ENCODE measurements at places on chromosomes 11 and 22.

DNA sequence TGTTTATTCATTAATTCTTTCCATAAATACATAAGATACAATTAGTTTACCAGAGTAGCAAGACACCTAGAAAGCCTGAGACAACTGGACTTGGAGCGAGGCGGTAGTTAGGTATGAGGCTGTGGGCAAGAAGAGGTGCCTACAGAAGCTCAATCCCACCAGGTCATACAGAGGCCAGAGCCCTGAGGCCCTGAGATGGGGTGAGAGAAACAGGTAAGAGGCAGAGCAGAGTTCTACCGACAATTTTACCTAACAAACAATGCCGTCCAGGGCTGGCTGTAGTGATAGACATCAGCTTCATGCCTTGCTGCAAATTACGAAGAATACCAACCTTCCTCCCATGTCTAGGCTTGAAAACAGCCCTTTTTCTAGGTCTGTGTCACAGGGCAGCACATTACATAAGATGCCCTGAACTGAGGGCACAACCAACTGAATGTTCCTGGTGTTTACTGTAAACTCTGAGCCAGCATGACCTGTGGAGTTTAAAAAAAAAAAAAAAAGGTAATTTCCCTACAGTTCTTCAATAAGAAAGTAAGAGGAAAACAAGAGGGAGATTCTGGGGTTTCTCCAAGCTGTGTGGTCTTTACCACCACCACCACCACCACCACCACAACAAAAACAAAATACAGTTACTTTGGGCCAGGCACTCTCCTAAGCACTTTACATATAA is 105.8 kb downstream of the GAB2 start:
- no peak for DNase-seq

- no peak for DNase-seq
Observed at GRCh38 chr11:74279256-74279655, 32.2 kb downstream of the P4HA3 start.

DNA sequence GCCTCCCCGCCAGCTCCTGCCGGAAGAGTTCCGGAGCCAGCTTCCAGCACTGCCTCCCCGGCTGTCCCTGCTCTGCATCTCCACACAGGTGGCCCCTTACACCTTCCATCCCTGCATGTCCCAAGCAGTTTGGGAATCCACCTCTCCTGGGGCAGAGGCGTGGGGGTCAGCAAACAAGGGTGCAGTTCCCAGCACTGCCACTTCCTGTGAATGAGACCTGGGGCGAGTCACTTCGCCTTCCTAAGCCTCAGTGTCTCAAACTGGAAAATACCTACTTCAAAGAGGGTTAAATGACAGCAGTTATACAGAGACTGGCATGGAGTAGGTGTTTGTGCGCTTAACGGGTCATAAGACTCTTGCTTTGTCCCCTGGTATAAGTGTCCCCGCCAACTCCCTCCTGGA is 5.2 kb downstream of the CYTH4 start:
- DNase-seq = no peak

GRCh38 chr22:32870474-32870873 is 69.0 kb downstream of the TIMP3 start:
- DNase-seq = no peak

- DNase-seq = no peak
Observed at GRCh38 chr22:30990690-30991089, 21.6 kb downstream of the TUG1 start.
